ENCODE measurements at places on chromosomes 13 and 19.

GRCh38 chr19:11763611-11764010 is 3.2 kb upstream of the ZNF441 start:
- no peak for DNase-seq

- no peak for DNase-seq
Observed at GRCh38 chr13:82330499-82330898, 1551.8 kb downstream of the SLITRK1 start.

DNA sequence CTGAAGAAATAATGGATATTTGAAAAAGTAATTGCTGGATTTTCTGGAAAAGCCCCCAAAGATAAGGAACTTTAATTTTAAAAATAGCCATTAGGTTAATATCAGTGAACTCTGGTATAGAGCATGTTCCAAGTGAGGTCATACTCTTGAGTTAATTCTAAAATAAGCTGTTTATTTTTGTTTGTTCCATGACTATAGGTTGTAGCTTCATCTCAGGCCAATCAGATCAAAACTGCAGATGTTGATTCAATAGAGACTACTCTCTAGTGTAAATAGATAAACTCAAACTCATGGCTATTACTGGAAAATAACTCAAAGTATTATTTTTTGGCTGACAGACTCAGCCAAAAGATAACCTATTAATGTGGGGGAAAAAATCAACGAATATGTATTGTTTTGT is 815.1 kb downstream of the DIAPH3 start:
- no peak for DNase-seq

DNA sequence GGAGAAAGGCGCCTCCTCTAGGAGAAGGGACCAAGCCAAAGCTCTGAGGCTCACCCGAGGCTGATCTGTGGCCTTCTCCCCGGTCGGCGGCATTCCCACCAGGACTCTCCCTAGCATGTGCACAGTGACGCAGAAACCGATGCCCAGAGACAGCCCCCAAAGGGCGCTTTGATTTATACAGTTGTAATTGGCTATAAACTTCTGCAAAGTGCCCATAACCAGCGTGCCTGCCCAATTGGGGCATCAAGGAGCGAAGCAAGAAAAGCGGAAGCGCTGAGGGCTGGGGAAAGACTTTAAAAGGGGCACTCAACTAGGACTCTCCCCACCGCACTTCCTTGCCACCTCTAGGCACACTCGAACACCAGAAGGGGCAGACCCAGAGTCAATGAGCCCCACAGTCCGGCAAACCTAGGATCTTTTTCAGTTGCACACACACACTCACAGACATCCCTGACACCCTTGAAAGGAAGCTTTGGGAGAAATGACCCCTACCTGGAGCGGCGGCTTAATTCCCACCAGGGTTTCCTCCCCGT is 1.8 kb downstream of the CDX2 start:
- no peak for DNase-seq

DNA sequence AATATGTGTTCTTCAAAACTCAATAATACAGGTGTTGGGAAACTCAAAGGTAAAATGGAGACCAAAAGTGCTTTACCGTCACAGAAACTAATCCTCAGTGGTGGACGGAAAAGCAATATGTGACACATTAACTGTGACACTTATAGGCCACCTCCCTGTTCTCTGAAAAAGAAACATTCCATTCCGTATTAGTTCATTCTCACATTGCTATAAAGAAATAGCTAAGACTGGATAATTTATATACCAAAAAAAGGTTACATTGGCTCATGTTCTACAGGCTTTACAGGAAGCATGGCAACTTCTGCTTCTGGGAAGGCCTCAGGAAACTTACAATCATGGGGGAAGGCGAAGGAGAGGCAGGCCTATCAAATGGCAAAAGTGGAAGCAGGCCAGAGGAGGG is 435.3 kb upstream of the HTR2A start:
- no peak for DNase-seq

DNA sequence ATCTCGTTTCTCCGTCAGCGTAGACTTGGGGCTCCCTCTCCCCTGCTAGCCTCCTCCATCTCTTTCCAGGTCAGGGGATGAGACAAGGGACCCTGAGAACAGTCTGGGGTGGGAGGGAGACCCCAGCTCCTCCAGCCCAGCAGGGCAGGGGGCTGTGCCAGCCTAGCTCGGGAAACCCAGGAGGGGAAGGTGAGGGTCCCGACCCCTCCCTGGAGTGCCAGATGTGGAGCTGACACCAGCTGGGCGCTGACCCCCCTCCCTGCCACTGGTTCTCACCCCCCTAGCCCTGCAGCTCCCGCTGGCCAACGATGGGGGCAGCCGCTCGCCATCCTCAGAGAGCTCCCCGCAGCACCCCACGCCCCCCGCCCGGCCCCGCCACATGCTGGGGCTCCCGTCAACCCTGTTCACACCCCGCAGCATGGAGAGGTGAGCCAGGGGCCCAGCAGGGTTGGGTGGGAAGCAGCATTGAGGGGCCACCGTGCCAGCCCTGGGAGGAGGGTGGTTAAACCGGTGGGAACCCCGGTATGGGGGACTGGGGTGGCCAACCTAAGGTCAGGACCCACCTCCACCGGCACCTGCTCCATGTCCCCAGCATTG is 5.1 kb upstream of the TGFBR3L start:
- no peak for DNase-seq

DNA sequence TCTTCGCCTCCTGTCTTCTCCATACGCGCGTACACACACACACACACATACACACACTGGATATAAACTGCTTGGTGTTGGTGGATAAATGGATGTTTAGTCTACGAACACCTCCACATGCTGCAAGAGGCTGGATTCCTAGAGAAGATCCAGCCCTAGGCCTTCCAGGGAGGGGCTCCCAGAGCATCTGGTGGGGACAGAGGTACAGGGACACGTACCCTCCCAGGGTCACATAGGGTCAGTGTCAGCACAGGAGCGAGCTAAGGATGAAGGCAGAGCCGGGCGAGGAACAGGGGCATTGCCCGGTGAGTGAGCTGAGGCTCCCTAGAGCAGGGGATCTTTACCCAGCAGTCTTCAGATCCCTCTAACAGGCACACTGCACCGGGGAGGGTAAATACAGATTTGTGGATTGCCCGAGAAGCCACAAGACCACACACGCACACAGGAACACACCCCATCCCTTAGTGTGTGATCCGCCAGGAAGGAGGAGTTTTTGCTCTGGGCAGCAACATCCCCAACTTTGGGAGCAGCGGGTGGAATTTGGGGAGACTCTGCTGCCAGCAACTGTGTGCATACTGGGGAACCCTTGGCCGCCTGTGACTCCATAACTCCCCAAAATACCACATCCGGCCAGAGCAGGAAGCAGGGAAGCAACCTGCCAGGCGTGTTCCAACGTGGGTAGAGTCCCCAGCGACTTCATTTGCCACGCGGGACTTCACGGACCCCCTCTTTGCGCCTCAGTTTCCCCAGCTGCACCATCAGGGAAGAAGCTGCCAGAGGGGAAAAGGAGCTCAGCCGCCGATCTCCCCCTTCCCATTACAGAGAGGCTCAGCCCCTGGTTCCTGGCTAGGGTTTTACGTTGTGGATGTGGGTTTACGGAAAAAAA is 5.8 kb upstream of the TLE2 start:
- DNase-seq: no peak
